Upper lobe of right lung (tissue), 1 donor: ENCODE measurements at places on chromosomes 3 and 15. TPM values are rescaled to one million over a fixed set of nuclear protein-coding genes. Genes with fewer than 3 reads are reported as not detected.

Gene ADAMTS7
- 9.1 TPM for total RNA-seq

Gene MYH15
- 0.90 TPM for total RNA-seq

Gene ADGRG7
- total RNA-seq: not detected

Gene AHSG
- total RNA-seq: not detected

Gene GOLGA8G
- not detected for total RNA-seq

Gene ROPN1
- not detected for total RNA-seq

DNA sequence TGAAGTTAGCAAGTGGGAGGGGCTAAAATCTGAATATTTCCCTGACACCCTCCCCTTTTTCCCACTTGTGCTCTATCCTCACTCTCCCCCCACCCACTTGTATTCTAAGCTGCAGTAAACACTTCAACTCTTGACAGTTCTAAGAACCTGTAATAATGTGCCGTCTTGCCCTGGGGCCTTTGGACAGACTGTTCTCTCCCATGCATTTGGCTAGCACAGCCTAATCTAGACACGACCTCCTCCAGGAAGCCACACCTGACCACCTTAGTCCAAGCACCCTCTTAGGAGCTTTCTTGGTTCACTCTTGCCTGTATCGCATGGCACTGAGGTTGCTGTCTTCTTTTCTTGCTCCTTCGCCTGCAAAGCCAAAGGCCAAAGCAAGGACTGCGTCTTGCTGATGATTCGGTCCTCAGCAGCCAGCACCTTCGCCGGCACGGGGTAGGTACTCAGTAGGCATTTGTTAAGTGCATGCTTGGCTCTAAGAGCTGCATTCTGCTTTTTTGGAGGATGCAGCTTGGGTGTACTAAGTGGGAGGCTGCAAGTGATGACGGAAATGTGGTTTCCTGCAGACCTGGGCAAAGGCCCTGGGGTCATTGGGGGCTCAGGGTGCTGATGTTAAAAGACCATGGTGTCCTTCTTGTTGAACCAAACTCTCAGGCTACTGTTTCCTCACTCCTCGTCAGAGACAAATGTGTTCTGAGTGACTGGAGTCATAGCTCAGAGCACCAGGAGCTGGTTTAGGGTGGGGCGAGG is 2.0 kb upstream of the ZNF710 start:
- DNase-seq: peak; percentile 62

- DNase-seq: no peak
Observed at GRCh38 chr3:56792193-56792592, 9.6 kb downstream of the ARHGEF3 start.

DNA sequence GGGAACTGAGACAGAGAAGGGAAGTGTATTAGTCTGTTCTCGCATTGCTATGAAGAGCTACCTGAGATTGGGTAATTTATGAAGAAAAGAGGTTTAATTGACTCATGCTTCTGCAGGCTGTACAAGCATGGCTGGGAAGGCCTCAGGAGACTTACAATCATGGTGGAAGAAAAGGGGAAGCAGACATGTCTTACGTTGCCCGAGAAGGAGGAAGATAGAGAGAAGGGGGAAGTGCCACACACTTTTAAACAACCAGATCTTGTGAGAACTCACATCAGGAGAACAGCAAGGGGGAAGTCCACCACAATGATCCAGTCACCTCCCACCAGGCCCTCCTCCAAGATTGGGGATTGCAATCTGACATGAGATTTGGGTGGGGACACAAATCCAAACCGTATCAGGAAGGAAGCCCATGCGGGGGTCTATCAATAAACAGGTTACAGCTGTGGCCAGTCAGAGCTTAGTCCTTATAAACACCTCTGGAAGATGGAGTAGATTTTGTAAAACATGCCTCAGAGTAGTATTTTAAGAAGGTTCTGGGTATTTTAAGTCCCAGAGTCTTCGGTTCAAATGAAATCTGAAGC is 153.9 kb downstream of the GHSR start:
- DNase-seq: no peak

DNA sequence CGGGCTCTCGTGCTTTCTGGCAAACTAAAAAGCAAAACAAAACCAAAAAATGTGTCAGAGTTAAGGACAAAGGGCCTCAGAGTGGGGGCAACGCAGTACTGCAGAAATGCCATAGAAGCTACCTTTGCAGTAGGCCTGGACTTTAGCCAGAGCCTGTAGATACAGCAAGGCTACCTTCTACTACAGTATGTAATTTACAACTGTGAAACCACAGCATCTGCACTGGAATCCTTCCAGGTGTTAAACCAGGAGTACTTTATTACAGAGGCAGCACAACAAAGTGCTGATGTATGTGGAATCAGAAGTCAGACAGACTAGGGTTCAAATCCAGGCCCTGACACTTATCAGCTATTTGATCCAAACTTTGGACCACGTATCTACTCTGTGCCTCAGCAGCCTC is 34.9 kb downstream of the RUBCN start:
- DNase-seq: no peak

- DNase-seq: no peak
Observed at GRCh38 chr15:79881668-79882067, 15.1 kb downstream of the MTHFS start.

DNA sequence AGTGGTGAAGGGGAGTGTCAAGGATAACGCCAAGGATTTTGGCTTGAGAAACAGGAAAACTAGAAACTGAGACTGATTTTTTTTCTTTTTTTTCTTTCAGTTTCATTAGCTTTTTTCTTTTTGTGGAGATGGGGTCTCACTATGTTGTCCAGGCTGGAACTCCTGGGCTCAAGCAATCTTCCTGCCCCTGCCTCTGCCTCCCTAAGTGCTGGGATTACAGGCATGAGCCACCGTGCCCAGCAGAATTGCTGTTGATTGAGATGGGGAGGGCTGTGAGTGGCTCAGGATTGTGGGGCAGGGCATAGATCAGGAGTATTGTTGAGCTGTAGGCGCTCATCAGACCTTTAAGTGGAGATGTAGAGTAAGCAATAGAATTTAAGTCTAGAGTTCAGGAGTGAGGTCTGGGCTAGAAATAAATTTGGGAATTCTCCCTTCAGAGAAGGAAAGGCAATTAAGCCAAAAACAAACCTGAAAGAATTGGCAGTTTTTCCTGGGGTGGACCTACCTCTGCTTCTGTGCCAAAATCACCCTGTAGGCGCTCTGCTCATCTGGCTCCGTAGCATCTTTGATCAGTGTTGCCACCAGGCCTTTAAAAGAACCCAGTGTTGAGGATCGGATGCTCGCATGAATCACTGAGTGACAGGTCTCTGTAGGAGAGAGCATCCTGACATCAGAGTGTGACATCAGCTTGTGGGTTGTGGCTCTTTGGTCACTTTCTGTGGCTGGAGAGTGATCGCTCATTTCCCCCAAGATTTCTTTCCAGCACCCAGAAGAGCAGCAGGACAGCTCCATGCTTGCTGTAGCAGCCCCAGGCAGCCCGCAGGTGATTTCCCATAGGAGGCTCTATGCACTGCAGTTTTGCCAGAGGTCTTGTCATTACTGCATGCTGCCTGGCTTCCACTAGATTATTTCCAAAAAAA is 15.8 kb downstream of the ABHD17C start:
- DNase-seq: no peak

- no peak for DNase-seq
Observed at GRCh38 chr3:64426551-64426950, 201.3 kb upstream of the PRICKLE2 start.

GRCh38 chr15:100247228-100248225 is 94.2 kb downstream of the ADAMTS17 start:
- no peak for DNase-seq

GRCh38 chr15:93989440-93989998 is 241.8 kb upstream of the MCTP2 start:
- DNase-seq: no peak

DNA sequence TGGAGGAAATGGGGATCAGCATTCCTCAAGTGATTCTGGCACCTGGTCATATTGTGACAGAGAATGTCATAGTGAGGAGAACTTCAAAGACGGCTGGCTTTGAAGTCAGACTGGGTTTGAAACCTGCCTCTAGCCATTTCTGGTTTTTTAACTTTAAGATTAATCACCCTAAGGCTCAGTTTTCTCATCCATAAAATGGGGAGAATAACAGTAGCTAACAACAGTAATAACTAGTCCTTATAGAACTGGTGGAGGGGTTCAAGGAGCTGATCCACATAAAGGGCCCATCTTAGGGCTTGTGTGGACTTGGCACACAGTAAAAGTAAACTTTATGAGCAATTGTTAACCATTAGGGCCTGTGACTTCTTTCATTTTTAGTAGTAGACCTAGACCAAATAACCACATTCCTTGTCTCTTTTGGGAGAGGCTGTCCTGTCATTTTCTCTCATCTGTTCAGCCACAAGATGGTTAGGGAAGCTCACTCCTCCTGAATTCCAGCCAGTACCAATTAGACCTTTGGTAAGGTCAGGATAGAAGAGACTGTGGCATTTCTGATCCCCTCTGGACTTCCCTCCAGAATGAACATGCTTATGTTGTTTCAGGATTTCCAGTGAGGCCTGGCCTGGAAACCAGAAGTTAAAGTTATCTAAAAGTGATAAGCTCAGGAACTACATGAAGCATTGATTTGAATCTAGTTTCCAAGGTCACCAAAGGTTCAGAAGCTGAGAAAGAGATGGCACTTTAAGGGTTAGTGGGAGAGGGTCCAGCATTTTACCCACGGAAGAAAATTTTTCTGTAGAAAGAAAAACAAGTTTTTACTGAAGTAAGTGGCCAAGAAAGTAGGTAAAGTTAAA is 159.3 kb upstream of the DPH6 start:
- DNase-seq: no peak

DNA sequence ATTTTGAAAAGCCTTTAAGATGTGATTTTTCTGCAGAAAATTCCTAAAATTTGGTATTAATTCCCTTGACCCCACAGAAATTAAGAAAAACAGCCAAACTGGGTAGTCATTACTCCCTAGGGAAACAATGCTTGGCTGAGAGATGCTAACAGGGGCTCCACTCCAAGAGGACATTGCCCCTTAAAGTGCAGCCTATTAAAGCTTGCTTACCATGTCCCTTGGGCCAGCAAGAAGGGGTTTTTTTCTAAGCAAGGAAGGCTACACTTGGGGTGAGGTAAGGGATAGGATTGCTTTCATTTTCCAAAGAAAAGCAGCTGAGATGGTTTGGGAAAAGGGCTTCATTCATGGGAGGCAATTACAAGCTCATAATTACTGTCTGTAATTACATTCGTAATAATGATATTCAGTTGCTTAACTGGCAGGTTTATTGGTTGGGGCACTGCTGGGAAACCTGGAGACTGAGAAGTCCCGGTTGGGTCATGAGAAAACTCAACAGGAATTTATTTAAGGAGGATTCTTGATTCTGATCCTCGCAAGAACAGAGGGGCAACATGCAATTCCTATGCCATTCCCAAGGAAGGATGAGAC is 247.5 kb downstream of the NR1D2 start:
- no peak for DNase-seq

- DNase-seq: no peak
Observed at GRCh38 chr3:122307976-122308375, 17.1 kb upstream of the CSTA start.

DNA sequence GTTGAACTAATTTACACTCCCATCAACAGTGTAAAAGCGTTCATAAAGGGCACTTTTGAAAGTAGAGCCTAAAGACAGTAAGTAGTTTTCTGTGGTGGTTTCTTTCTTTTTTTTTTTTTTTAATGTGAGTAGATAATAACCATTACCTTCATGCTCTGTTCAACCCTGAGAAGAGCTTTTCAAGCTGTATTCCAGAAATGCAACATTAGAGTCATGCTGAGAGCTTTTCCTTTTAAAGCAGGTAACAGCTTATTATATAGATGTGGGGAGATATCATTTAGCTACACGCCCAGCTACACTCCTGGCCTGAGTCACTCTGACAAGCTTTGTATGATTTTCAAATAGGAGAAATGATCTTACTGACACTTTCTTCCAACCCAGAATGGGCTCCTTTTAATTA is 96.2 kb upstream of the ARHGEF26 start:
- DNase-seq: no peak

- DNase-seq: no peak
Observed at GRCh38 chr3:143763564-143764162, 84.6 kb downstream of the SLC9A9 start.

- no peak for DNase-seq
Observed at GRCh38 chr3:149954812-149955211, 15.9 kb downstream of the PFN2 start.

DNA sequence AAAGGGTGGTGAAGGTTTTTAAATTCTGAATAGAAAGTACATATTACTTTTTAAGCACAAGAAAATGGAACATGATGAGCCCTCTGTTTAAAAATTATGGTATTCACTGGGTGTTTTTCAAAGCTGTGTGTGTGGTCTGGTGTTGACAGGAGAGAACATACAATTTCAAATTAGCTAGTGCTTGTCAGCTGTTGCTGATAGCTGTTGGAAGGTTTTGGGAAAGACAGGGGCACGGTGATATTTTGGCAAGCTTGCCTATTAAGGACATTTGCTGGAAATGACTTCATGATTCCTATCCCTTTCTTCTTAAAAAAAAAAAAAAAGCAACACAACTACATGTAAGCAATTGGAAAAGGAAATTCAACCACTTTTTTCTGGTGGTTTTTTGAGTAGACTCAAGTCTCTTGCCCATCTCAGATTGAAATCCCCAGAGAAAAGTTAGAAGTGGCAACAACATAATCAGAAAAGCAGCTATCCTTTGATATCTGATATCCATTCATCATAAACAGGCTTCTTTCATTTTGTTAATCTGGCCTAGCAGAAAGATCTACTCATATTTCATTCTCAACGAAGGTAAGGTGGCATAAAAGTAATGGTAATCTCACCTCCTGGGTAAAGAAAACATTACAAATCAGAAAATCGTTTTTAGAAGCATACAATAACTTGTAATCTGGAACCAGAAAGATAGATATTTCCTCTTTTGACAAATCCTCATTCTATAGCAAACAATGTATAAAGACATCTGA is 130.0 kb downstream of the RBMS3 start:
- DNase-seq: no peak

DNA sequence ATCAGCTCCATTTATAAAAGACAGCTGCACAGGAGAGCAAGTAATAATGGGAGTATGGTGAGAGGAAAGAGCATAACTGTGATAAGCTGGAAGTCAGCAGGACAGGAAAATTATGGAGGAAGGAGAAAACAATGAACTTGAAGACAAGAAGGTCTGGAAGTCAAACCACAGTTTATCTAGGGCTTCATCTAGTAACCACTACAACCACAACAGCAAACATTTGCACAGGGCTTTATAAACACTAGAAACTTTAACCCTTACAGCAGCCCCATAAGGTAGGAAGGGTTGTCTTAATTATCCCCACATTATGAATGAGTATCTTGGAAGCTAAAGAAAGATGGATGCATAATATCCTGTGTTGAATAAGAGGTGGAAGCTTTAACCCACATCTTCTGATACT is 820.8 kb downstream of the IGSF11 start:
- no peak for DNase-seq
